ENCODE measurements at places on chromosomes 7 and 10.
A peak's percentile ranks its signal among the peaks of the same experiment; 100 is the strongest.

- no peak overlapping the region for H3K4me3 ChIP-seq
- no peaks in the 10 kb centered on the region for H3K27me3 ChIP-seq
- DNase-seq, result no peak
- no peaks in the 10 kb centered on the region for H3K4me1 ChIP-seq
Measured at GRCh38 chr7:305410-306151, 15.6 kb downstream of the FOXL3 start.

GRCh38 chr10:72503241-72503640 lies 122.6 kb downstream of the MICU1 start:
- H3K36me3 ChIP-seq, result peaks cover 8% of the 10 kb centered on the region
- no peak overlapping the region for H3K27ac ChIP-seq
- H3K27me3 ChIP-seq, result no peaks in the 10 kb centered on the region
- no peaks in the 10 kb centered on the region for H3K4me1 ChIP-seq
- no peak overlapping the region for H3K4me3 ChIP-seq

- no peak overlapping the region for H3K4me3 ChIP-seq
- DNase-seq, result no peak
- H3K4me1 ChIP-seq, result peaks cover 14% of the 10 kb centered on the region
- peaks cover 13% of the 10 kb centered on the region for H3K27me3 ChIP-seq
Measured at GRCh38 chr10:15255961-15256360, 87.5 kb upstream of the NMT2 start.

DNA sequence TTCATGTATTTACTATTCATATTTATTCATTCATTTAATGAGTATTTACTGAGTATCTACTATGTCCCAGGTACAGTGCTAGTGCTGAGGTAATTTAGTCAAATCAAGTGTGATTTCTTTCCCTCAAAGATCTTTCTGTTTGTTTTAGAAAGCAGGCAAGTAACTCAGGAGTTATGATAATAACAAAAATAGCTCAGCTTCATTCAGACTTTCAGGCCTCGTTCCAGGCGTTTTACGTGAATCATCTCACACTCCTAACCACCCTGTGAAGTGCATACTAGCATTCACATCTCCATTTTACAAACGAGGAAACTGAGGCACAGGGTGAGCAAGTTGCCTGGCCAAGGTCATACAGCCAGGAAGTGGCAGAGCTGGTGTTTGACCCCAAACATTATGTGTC lies 468.7 kb upstream of the C7orf33 start:
- DNase-seq, result no peak
- no peaks in the 10 kb centered on the region for H3K27me3 ChIP-seq
- H3K4me1 ChIP-seq, result no peaks in the 10 kb centered on the region
- no peaks in the 10 kb centered on the region for H3K36me3 ChIP-seq
- H3K27ac ChIP-seq, result no peak overlapping the region

GRCh38 chr10:43229208-43230061 lies 37.4 kb downstream of the RASGEF1A start:
- peaks cover 42% of the 10 kb centered on the region for H3K4me1 ChIP-seq
- DNase-seq, result peak; percentile 54
- H3K36me3 ChIP-seq, result no peaks in the 10 kb centered on the region
